ENCODE measurements at places on chromosomes 16 and 17.

GRCh38 chr16:57147381-57148221 is 38.2 kb downstream of the PSME3IP1 start:
- DNase-seq = peak; percentile 41

DNA sequence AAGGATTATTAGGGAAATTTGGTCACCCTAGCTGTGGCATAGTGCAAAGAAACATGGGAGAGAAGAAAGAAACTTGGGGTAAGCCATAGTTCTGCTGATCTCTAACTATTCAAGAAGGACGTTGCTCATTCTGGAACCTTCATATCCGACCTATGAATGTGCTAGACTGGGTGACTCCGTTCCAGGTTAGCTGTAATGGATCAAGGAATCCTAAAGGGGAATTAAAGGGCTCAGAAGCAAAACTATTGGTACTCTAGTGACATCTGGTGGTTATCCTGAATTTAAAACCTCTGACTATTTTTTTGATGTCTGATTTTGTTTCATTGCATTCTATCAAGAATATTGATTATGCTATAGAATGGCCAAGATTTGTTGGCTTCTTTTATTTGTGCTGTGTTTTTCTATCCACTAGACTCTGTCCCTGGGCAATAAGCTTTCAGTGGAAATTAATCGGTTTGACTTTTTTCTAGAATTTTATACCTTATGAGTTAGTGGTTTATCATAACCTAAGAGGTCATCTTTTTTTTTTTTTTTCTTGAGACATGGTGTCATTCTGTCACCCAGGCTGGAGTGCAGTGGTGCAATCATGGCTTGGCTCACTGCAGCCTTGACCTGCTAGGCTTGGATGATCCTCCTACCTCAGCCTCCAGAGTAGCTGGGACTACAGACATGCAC is 19.5 kb downstream of the PCTP start:
- peak; percentile 70 for DNase-seq

DNA sequence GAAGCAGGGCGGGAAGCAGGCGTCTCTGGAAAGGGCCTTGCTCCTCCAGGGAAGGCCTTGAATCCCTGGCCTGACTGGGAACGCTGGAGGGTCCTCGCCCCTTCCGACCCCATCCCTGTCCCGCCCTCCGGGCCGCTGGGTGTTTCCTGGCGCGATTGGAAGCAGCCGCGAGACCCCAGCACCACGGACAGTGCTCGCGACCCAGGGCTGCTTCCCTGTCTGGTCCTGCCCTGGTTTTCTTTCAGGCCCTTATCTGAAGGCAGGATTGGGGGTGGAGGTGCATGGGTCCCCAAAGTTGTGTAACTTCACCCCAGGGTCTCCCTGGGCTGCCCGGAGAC is 2.1 kb downstream of the MGAT5B start:
- no peak for DNase-seq

- no peak for DNase-seq
Observed at GRCh38 chr16:4612977-4613635, 1.6 kb downstream of the UBALD1 start.
